Activated T-helper 1 cell treated with anti-CD3 and anti-CD28 coated beads, Interleukin-2, amount 50 U/mL, for 16 hours (primary cell): ENCODE measurements at places on chromosomes 11 and 22.

DNA sequence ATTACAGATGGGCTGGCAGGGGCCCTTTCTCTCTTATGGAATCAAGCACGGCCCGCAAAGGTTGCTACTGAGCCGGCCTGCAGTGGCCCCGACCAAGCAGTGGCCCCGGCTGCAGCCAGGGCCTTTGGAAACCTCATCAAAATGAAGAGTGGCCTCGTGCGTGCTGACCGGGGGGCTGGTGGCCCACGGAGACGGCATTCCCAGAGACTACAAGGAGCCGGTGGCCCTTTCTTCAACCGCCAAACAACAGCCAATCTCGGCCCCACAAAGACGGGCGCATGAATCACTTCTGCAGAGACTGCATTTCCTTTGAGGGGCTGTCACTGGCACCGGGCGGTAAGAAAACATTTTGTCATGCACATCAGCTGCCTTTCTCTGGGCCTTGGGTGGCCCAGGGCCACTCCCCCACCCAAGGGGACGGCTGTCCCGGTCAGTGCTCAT is 43.1 kb upstream of the FGF3 start:
- DNase-seq: no peak

- DNase-seq: no peak
These were observed 117.5 kb downstream of the PKNOX2 start for GRCh38 chr11:125281831-125282595.

DNA sequence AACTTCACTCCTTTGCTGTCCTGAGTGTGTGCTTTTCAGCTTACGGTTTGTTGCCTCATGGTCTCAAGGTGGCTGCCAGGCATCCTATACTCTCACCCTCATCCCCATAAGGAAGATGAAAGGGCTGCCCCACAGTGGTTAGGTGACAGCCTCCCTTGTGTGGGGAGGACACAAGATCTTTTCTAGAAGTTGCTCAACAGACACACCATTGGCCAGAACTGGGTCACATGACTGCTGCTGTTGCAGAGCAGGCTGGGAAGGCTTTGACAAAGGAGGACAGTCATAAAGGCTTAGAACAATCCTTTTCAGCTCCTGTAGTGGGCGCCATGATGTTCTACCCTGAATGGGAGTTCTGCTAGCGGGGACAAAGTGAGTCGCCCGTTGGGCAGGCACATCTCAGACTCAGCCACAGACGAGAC is 69.7 kb upstream of the RASD2 start:
- DNase-seq: no peak

DNA sequence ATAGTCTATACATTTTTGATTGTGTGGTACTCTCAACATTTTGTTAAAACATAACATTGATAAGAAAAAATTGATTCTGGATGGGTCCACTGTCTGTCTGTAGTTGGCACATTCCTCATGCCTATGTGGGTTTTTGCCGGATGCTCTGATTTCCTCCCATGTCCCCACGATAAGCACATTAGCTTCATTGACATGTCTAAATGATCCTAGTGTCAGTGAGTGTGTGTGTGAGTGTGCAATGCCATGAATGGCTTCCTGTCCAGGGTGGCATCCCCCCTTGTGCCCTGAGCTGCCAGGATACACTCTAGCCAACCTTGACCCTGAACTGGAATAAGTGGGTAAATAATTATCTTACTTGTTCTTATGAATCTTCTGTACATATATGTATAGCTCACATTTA is 5.4 kb downstream of the SFI1 start:
- DNase-seq: no peak

DNA sequence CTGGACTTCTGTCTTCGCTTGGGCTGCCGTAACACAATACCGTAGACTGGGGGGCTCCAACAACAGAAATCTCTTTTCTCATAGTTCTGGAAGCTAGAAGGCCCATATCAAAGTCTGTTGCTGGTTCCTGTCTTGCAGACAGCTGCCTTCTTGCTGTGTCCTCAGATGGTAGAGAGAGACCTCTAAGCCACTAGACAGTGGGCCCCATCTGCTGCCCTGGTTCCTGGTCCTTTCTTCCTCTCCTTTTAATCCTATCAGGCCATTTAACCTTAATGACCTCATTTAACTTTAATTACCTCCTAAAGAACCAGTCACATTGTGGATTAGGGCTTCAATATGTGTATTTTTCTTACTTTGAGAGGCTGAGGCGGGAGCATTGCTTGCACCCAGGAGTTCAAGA is 9.4 kb downstream of the CEP164 start:
- DNase-seq: no peak

DNA sequence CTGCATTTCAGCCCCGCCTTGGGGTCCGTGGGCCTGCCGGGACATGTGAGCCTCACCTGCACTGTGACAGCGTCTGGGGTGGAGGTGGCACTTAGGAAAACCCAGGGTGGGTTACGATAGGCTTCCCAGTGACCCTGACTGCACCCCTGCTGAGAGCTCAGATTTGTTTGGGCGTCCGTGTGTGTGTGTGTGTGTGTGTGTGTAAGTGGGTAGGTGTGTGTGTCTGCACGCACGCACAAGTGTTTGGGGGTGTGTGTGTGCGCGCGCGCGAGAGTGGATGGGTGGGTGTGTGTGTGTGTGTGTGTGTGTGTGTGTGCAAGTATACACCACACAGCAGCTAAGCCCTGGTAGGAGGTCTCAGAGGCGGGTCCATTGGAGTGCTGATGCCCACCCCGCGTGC is 12.1 kb upstream of the ARHGAP8 start:
- no peak for DNase-seq

- no peak for DNase-seq
These were observed 51.3 kb upstream of the HMGXB4 start for GRCh38 chr22:35205961-35206360.
